ENCODE measurements at places on chromosomes 7 and 10.

- DNase-seq = no peak
Measured at GRCh38 chr10:103649654-103650423, 156.3 kb downstream of the NEURL1 start.

GRCh38 chr10:110803830-110804338 is 67.8 kb upstream of the PDCD4 start:
- peak; percentile 34 for DNase-seq

- DNase-seq = no peak
Measured at GRCh38 chr7:514651-515598, 4.7 kb downstream of the PDGFA start.

- no peak for DNase-seq
Measured at GRCh38 chr10:77530011-77530410, 107.6 kb downstream of the KCNMA1 start.

DNA sequence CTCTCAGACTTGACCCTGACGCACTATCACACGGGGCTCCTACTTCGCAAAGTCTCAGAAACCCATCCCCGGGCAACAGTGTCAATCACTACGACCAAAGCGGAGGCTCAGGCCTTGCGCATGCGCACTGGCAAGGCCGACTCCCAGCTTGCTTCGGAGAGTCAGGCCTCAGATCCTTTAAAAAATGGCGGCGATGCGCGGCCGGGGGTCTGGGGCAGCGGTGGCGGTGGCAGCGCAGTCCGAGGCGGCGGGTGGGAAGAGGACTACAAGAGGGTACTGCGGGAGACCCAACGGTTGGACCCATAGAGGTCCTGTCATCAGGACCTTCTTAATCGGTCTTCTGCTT is 196.9 kb downstream of the ZNF716 start:
- DNase-seq = no peak

DNA sequence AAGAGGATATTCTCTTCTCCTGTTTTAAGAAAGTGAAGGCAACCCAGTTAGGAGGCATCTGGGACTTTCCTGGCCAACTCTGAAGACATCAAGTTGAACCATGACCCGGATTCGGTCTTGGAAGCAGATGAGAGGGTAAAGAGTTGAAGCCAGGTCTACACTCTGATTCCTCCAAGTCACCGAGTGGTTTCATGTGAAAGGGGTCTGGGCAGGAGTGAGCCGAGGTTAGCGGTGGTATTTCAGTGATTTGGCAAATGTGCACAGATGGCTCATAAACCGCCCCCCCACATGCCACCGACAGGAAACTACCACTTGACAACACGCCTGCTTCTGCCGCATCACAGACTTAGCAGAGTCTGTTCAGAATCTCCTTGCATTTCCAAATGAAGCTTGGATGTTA is 11.4 kb upstream of the REPIN1 start:
- peak; percentile 71 for DNase-seq

- DNase-seq = no peak
Measured at GRCh38 chr10:110977662-110978061, 58.3 kb downstream of the SHOC2 start.

DNA sequence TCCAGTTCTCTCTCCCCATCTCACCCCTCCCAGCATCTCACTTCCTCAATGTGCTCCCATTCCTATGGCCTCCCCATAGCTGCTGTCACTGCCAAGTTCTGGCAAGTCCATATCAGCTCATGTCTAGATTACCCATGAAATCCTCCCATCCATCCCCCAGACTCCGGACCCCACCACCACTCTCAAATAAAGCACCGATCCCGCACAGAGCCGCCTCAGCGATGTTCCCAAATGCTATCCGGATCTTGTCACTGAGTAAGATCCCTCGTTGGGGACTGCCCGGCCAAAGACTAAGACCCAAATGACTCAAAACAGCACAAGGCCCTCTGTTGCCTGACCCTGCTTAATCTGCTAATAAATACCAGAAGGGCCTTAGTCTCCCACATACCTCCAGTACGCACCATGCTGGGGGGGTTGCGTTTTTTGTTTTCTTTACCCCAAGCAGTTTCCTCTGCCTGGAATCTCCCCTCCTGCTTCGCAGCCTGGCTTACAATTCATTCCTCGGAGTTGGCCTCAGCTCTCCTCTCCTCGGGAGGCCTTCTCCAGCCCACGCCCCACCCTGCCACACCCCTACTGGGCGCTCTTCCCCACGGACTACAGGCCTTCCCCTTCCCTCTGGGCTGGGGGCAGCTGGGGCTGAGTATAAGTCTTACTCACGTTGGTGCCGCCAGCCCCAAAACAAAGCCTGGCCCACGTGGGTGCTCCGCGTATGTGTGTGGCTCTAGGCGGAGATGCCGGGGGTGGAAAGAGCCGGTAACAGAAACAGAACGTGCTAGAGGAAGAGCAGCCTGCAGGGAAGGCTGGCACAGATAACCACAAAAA is 1.8 kb upstream of the DUSP5 start:
- peak; percentile 52 for DNase-seq

GRCh38 chr7:106520962-106521514 is 139.9 kb downstream of the CCDC71L start:
- DNase-seq = no peak

GRCh38 chr10:123621492-123621891 is 44.7 kb upstream of the GPR26 start:
- DNase-seq = no peak

DNA sequence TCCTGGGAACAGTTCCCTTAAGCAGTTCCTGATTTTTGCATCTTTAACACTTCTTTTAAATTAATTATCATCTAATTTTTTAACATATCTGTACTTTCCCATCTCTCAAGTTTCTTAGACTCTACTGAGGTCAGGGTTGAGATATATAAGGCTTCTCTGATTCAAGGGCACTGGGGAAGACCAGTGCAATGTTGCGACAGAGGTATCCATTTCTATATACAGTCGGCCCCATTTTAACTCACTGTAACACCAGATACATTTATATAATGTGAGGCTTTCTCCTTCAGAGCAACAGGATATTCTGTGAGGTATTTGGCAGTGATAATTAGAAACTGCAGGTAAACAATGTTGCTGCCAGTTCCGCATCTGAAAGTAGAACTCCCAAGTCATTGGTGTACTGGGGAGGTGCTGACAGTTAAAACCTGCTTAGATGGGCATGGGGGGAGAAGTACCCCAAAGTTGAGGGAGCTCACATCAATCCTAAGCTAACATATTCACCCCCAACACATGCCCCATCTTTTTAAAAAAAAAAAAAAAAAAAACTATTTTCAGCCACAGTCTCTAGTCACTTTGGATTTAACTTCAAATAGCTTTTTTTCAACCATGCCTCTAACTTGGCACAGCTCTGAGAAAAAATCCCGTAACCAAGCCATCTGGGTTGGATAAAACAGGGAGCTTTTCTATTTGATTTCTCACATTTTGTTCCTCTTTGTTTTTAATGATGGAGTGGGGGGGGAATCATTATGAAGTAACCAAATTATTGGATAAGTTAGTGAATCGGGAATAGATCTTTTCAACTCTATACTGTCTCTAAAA is 62.9 kb downstream of the REEP3 start:
- DNase-seq = no peak

DNA sequence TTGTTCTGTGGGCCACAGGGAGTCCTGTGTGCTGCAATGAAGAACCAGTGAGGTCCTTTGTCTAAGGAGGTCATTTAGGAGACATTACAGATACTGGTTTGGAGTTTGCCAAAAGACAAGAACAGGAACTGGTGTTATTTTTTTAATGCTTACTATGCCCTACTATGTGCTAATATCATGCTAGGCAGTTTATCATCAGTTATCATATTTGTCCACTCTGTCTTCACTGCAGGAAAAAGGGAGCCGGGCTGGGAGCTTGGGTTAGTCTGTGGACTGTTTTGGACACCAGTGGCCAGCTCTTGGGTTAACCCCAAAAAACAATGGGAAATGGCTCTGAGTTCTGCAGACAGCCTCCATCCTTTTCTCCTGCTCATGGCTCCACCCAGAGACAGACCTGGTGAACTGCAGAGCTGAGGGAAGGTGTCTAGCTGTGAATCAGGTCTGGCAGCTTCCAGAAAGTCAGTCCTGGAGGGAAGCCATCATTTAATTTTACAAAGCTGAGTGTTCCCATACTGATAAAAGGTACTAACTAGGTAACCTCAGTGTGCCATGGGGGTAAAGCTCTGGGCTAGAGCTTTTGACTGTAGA is 101.2 kb upstream of the ZNF746 start:
- no peak for DNase-seq

DNA sequence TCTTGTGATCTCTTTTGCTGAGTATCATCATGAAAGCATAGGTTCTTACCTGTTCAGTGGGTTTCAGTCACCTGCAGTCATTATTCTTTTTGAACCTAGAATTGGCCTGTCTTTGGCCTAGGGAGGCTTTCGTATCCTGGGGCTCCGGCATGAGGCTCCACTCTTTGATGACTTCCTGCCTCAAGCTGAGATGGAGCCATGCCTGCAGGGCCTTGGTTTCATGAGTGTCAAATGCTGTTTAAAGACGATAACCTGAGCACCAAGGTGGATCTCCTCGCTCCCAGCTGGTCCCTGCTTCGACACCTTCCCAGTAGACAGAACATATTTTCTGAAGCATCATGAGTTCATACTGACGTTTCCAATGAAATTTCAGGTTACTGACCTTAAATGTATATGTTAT is 597.8 kb upstream of the FOXK1 start:
- DNase-seq = no peak

- DNase-seq = no peak
Measured at GRCh38 chr7:135291809-135292253, 58.2 kb downstream of the STRA8 start.
